Activated T-cell treated with anti-CD3 and anti-CD28 coated beads, Interleukin-2, amount 50 U/mL, for 24 hours (primary cell): ENCODE measurements at places on chromosomes 3 and 15.

GRCh38 chr15:29216955-29217354, 52.7 kb downstream of the NSMCE3 start:
- H3K27ac ChIP-seq, result no peak overlapping the region
- H3K36me3 ChIP-seq, result no peaks in the 10 kb centered on the region

- peak overlapping the region; percentile 42 for H3K27ac ChIP-seq
- H3K4me3 ChIP-seq, result no peak overlapping the region
- H3K36me3 ChIP-seq, result peaks cover 94% of the 10 kb centered on the region
- H3K27me3 ChIP-seq, result no peaks in the 10 kb centered on the region
- peaks cover 91% of the 10 kb centered on the region for H3K4me1 ChIP-seq
Observed at GRCh38 chr15:38528294-38528693, 36.3 kb downstream of the RASGRP1 start.

GRCh38 chr3:93988283-93988682, 8.3 kb downstream of the ARL13B start:
- H3K27me3 ChIP-seq, result no peaks in the 10 kb centered on the region
- H3K36me3 ChIP-seq, result no peaks in the 10 kb centered on the region
- H3K4me1 ChIP-seq, result no peaks in the 10 kb centered on the region
- no peak overlapping the region for H3K4me3 ChIP-seq
- no peak overlapping the region for H3K27ac ChIP-seq
- DNase-seq, result no peak

- no peak for DNase-seq
- no peaks in the 10 kb centered on the region for H3K27me3 ChIP-seq
- H3K4me3 ChIP-seq, result no peak overlapping the region
- H3K4me1 ChIP-seq, result no peaks in the 10 kb centered on the region
- no peaks in the 10 kb centered on the region for H3K36me3 ChIP-seq
- H3K27ac ChIP-seq, result no peak overlapping the region
Observed at GRCh38 chr3:109396806-109397205, 59.5 kb upstream of the DPPA4 start.

- DNase-seq, result no peak
- H3K4me1 ChIP-seq, result no peaks in the 10 kb centered on the region
- H3K4me3 ChIP-seq, result no peak overlapping the region
- H3K27ac ChIP-seq, result no peak overlapping the region
- H3K27me3 ChIP-seq, result no peaks in the 10 kb centered on the region
Observed at GRCh38 chr15:39756806-39757522, 25.7 kb downstream of the FSIP1 start.

DNA sequence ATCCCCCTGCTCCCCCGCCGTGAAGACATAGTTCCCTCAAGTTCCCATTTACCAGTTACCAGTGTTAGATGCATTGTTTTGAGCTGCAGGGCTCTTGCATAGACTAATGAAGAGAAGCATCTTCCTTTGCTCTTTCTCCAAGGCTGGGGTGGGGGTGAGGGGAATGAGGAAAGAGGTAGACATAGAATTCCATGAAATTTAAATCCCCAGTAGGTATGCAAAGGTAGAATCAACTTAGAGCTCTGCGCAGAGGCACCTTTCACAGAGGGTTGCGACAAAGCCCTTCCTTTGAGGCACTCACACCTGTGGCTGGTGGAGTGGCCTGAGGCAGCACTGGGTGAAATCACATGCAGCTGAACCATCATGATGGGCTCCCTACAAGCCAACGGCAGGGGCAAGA, 101.3 kb downstream of the WDR76 start:
- peaks cover 14% of the 10 kb centered on the region for H3K27me3 ChIP-seq
- no peaks in the 10 kb centered on the region for H3K4me1 ChIP-seq
- DNase-seq, result no peak

GRCh38 chr3:150421256-150421655, 13.2 kb downstream of the TSC22D2 start:
- peaks cover 61% of the 10 kb centered on the region for H3K4me1 ChIP-seq
- no peaks in the 10 kb centered on the region for H3K27me3 ChIP-seq
- no peak overlapping the region for H3K27ac ChIP-seq
- H3K36me3 ChIP-seq, result peaks cover 56% of the 10 kb centered on the region
- DNase-seq, result no peak

DNA sequence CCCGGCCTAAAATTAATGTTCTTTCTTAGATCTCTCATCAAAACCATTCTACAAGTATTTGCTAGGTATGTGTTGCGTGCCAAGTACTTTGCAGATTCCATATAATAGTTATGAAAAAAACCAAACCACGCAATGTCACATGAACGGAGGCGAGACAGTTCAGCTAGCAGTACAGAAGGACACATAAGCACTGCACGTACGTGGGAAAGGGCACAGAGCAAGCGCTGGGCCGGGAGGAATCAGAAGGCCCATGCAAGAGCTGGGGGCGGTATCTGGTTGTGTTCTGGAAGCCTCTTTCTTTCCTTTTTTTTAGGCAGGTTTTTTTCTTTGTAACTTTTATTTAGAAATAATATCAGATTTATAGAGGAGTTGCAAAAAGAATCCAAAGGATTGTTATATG, 11.3 kb downstream of the PDIA5 start:
- H3K4me1 ChIP-seq, result peaks cover 37% of the 10 kb centered on the region
- no peaks in the 10 kb centered on the region for H3K27me3 ChIP-seq
- no peak overlapping the region for H3K4me3 ChIP-seq
- H3K36me3 ChIP-seq, result peaks cover 13% of the 10 kb centered on the region
- no peak for DNase-seq

- no peaks in the 10 kb centered on the region for H3K4me1 ChIP-seq
- H3K27ac ChIP-seq, result no peak overlapping the region
- H3K36me3 ChIP-seq, result no peaks in the 10 kb centered on the region
Observed at GRCh38 chr3:55406696-55407425, 80.2 kb downstream of the WNT5A start.

GRCh38 chr3:38314764-38315487, 31.7 kb upstream of the XYLB start:
- H3K36me3 ChIP-seq, result no peaks in the 10 kb centered on the region
- no peak overlapping the region for H3K27ac ChIP-seq
- H3K4me3 ChIP-seq, result no peak overlapping the region
- H3K4me1 ChIP-seq, result no peaks in the 10 kb centered on the region
